ENCODE measurements at places on chromosomes 12 and 14. TPM values are rescaled to one million over a fixed set of nuclear protein-coding genes. Genes with fewer than 3 reads are reported as not detected.

DNA sequence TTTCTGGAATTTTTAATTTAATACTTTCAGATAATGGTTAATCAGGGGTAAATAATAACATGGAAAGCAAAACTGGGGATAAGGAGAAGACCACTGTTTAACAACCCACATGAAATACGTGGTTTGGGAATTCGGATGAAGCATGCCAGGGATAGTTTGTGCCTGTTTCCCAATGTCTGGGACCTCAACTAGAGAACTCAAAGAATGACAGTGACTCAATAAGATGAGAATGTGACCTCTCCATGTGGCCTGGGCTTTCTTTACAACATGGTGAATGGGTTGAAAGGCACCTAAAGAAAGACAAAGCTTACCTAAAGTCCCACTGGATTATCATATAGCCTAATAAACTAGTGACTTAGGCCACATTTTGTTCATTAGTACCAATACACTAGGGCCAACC is 460.3 kb upstream of the LRFN5 start:
- H3K36me3 ChIP-seq, result no peaks in the 10 kb centered on the region
- H3K4me3 ChIP-seq, result no peak overlapping the region
- no peak for DNase-seq
- H3K27ac ChIP-seq, result no peak overlapping the region
- 0 out of 2 replicates have a peak, but pooled peaks cover 4% of the 10 kb centered on the region for H3K27me3 ChIP-seq

DNA sequence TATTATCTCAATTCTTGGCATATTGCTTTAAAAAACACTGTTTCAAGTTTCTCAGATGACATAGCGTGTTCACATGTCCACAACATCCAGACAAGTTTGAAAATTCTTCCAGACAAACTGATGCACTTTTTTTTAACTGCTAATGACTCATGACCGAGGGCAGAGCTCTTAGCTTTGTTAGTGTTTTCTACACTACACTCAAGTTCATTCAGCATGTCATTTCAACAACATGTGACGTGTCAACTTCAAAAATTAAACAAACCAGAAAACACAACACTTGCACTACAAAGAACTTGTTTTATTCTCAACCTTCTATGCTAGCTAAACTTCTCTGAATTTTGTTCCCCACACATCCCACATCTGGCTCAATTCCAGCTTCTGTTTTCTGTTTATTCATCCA is 1186.3 kb upstream of the FLRT2 start:
- H3K4me1 ChIP-seq, result no peaks in the 10 kb centered on the region
- H3K36me3 ChIP-seq, result no peaks in the 10 kb centered on the region
- no peak for DNase-seq
- no peak overlapping the region for H3K4me3 ChIP-seq
- H3K27ac ChIP-seq, result no peak overlapping the region
- no peaks in the 10 kb centered on the region for H3K27me3 ChIP-seq

DNA sequence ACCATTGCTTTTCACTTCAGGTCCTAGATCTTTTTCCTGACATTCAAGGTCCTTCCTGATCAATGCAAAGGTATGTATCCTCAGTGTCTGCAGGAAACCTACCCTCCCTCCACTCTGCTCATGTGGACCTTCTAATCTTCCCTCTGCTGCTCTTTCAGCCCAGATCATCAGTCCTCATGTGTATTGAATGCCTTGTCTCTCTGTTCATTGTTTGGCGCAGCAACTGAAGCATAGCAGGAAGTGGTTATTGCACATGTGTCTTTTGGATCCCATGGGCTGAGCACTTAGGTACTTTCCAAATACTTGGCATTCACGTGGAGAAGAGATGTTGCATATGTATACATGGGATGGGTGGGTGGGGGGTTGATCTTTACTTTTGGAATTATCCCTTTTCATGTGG is 4.3 kb upstream of the NIN start:
- DNase-seq, result peak; percentile 13
- no peaks in the 10 kb centered on the region for H3K27me3 ChIP-seq
- no peak overlapping the region for H3K27ac ChIP-seq

OAS2 gene
- total RNA-seq, result not detected

DNA sequence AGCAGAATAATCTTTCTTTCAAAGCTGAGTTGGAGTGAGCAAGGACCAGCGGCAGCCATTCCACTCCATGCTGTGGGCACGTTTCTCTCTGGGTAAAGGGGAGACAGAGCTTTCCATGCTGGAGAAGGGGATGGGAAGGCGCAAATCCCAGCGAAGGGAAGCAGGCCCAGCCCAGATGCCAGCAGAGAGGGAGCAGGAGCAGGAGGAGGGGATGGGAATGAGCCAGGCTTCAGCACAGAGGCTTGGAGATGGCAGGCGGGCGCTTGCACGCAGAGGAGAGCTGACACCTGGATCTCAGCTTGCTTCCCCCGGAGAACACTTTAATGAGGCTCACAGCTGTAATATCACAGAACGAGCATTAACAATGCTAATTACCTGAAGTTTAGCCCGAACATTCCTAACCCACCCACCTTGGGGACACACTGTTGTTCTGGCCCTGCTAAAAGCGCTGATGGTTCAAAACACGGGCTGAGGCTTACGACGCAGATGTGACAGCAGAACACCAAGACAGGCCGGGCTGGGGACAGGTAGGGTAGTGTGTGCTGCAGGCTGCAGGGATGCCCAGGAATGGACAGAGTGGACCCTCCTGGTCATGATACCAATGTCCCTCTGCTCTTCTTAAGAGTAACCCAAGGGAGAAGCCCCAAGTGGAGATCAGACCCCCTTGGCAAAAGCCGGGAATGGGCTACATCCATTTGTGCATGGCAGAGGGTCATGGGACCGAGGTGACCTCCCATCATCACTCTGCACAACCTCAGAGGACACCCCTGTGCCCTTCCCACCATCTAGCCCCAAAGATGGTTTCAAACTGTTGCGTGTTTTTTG is 288.6 kb downstream of the DPF3 start:
- H3K27me3 ChIP-seq, result peaks cover 18% of the 10 kb centered on the region
- no peaks in the 10 kb centered on the region for H3K36me3 ChIP-seq
- no peaks in the 10 kb centered on the region for H3K4me1 ChIP-seq
- no peak overlapping the region for H3K4me3 ChIP-seq

METTL3 gene
- 55.1 TPM for total RNA-seq

ATXN3 gene
- total RNA-seq, result 26.1 TPM

ARF3 gene
- 80.9 TPM for total RNA-seq

DNA sequence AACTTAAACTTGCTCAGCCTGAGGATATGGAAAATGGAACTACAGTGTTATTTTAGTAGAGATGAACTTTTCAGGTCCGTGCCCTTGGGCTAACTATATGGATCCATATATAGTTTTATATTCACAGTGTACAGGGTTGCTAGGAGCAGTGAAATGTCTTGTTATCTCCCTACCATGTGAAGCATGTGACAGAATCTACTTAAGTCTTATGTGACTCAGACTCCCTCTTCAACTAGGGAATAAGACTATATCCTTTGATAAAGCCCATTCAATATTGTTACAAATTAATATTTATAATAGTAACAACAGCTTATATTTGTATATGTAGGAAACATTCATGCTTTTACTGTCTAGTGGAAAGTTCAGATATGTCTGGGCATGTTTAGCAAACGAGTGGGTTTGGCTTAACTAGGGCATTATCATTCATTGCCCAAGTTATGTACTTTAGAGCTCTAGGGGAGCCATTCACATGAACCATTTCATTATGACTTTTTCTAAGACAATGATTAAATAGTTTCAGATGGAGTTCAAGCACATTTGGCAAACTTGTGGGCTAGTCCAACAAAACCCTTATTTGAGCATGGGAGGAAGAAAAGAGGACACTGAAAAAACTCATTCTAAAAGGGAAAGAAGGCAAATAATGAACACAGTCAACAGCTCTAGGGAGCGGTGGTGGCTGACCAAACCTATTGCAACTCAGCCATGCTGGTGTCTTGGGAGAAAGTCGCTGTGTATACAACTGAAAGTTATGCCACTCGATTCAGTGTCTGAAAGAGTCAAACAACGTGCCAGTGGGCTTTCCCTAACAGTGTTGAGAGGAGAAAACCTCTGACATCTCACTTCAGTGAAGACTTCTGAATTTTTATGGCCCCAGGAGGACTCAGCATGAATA is 305.9 kb upstream of the G2E3 start:
- H3K27me3 ChIP-seq, result peaks cover 3% of the 10 kb centered on the region
- no peaks in the 10 kb centered on the region for H3K36me3 ChIP-seq
- no peak overlapping the region for H3K27ac ChIP-seq
- no peak for DNase-seq

- no peak for DNase-seq
- H3K27me3 ChIP-seq, result 0 out of 2 replicates have a peak, but pooled peaks cover 5% of the 10 kb centered on the region
- peaks cover 2% of the 10 kb centered on the region for H3K4me1 ChIP-seq
Measured at GRCh38 chr14:23401291-23401690, 6.8 kb downstream of the MYH6 start.

DNA sequence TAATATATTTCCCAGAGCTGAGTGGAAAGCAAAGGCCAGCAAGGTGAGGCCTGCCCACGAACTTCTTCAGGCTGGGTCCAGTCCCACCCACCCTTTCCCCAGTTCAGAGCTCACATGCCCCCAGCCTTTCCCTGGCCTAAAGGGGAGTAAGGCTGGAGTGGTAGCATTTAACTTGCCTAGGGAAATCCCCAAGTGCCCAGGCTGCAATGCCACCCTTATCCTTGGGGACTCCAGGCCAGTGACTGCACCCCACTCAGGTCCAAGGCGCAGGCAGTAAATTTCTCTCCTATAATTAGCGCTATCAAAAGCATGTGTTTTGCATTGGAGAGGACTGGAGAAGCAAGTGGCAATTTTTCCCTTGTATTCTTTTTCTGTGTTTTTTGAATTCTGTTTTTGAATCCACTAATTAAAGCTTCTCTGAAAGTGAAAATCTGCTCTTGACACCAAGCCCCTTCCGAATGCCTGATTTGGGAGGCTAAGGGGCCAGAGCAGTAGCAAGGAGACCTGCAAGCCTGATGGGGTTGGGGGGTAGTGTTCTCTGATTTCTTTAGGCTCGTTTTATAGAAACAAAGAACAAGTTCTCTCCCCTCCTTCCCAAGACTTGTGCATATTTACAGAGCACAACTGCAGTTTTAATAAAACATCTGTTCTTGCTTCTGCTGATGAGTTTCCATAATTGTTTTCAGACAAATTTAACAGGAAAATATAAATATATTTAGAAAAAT is 3.5 kb upstream of the HOXC6 start:
- H3K4me1 ChIP-seq, result peaks cover 12% of the 10 kb centered on the region
- H3K27me3 ChIP-seq, result no peaks in the 10 kb centered on the region
- no peak for DNase-seq
- H3K36me3 ChIP-seq, result no peaks in the 10 kb centered on the region

KRT77 gene
- not detected for total RNA-seq

- DNase-seq, result no peak
- H3K4me3 ChIP-seq, result no peak overlapping the region
- H3K36me3 ChIP-seq, result no peaks in the 10 kb centered on the region
- no peaks in the 10 kb centered on the region for H3K4me1 ChIP-seq
- no peak overlapping the region for H3K27ac ChIP-seq
Measured at GRCh38 chr12:112836736-112837628, 45.4 kb downstream of the RPH3A start.

DAO gene
- total RNA-seq, result not detected
